ENCODE measurements at places on chromosomes 3 and 15.

DNA sequence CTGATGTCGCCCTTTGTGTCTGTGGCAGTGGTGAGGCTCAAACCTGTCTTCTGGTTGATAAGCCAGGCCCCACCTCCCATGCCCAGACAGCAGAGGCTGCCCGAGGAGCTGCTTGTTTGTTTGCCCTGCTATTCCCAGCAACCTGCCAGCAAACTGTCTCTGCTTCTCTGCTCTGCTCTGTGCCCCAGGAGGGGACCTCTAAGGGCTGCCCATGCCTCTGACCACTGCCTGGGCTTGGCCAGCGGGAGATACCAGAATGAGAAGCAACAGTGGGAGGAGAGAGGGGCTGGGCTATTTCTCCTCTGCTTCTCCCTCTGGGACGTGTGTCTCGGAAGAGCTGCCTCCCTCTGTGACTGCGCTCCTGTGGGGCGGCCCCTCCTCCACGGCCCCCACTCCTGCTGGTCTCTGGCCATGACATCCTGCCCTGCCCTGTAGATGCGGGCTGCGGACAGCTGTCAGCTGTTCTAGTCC lies 213.1 kb downstream of the RPLP1 start:
- DNase-seq, result no peak

GRCh38 chr3:67832817-67833216 lies 178.4 kb upstream of the SUCLG2 start:
- no peak for DNase-seq

- DNase-seq, result no peak
Measured at GRCh38 chr15:43531018-43531670, 13.7 kb downstream of the MAP1A start.

- DNase-seq, result no peak
Measured at GRCh38 chr3:792630-793029, 300.2 kb upstream of the CNTN6 start.

- DNase-seq, result no peak
Measured at GRCh38 chr3:72977060-72977808, 19.4 kb upstream of the PPP4R2 start.

GRCh38 chr3:33114622-33115023 lies 809 bp downstream of the CRTAP start:
- DNase-seq, result no peak

GRCh38 chr15:64122936-64123351 lies 27.2 kb downstream of the SNX1 start:
- DNase-seq, result no peak

GRCh38 chr3:43307226-43307625 lies 20.9 kb downstream of the SNRK start:
- no peak for DNase-seq

GRCh38 chr3:112958811-112959560 lies 15.9 kb downstream of the CD200R1 start:
- no peak for DNase-seq

GRCh38 chr15:78709263-78709882 lies 68.4 kb upstream of the CHRNB4 start:
- DNase-seq, result peak; percentile 20

- no peak for DNase-seq
Measured at GRCh38 chr3:62823461-62824050, 51.7 kb downstream of the CADPS start.

- DNase-seq, result peak; percentile 52
Measured at GRCh38 chr15:65824031-65824743, 32.1 kb upstream of the DENND4A start.

DNA sequence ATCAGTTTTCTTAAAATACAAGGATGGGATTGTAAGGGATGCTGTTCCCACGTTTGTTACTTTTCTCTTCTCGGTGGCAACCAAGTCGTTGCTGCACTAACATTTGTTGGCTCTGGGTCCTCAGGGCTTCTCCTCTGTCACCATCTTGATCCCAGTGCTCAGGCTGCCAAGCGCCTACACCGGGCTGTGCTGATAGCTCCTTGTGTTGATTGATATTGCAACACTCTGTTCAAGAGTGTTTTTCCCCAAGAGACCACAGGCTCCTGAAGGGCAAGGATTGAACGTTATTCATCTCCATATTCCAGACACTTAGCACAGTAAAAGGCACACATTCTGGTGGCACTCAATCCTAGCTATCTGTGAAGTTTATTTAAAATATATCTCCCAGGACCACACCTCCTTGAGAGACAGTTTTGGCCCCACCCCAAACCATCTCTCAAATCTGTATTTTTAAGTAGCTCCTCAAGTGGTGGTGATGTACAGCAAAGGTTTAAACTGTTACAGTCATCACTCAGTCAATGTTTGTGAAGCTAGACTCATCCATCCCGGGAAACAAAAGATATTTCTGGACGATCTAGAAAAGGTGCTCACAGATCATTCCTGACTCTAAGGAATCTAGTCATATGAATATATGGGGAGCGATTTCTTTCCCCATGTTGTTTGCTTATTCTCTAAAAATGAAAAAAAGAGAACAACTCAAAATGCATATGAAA lies 38.5 kb upstream of the FOXP1 start:
- no peak for DNase-seq

DNA sequence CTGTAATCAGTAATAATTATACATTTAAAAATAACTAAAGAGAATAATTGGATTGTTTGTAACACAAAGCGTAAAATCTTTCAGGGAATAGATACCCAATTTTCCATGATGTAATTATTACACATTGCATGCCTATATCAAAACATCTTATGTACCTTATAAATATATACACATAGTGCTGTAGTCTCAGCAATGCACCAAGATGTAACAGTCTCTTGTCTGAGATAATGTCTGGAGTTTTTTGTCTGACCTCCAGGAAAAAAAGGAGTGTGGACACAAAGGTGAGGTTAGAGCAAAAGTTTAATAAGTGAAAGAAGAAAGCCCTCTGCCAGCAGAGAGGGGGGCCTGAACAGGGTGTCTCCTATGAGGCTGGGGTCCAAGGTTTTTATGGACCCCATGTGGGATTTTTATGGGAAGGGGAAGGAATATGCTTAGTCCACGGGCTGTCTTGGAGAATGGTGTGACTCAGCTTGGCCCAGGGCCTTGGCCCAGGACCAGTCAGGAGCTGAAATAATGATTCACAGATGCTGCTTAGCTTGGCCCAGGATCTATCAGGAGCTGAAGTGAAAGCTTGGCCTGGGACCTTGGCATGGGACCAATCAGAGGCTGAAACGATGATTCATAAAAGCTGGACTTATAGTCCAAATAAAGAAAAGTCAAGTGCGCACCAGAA lies 545.0 kb downstream of the ZPLD1 start:
- DNase-seq, result peak; percentile 84

DNA sequence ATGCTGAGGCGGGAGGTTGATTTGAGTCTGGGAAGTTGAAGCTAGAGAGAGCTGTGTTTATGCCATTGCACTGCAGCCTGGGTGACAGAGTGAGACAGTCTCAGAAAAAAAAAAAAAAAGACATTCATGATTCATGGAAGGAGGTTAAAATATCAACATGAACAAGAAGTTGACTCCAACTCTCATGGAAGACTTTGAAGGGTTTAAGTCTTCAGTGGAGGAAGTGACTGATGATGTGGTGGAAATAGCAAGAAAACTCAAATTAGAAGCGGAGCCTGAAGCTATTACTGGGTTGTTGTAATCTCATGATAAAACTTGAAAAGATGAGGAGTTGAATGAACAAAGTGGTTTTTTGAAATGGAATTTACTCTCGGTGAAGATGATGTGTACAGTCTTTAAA lies 491.8 kb downstream of the SQOR start:
- peak; percentile 46 for DNase-seq

DNA sequence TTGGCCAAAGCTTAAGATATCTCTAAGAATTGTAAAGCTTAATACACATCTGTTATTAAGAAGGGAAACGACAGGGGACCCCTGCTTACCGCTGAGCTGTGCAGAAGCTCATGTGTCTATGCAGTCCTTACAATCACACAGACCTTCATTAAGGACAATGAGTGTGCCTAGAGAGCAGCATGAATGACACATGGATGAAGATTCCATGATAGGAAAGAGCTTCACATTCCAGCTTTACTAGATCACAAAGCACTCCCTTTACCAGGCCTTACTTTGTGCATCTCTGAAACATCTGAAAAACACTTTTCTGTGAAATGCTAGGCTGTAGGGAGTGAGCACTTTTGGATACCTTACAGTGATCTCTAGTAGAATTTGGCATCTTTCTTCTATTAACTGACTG lies 32.0 kb downstream of the RNF168 start:
- DNase-seq, result peak; percentile 41

DNA sequence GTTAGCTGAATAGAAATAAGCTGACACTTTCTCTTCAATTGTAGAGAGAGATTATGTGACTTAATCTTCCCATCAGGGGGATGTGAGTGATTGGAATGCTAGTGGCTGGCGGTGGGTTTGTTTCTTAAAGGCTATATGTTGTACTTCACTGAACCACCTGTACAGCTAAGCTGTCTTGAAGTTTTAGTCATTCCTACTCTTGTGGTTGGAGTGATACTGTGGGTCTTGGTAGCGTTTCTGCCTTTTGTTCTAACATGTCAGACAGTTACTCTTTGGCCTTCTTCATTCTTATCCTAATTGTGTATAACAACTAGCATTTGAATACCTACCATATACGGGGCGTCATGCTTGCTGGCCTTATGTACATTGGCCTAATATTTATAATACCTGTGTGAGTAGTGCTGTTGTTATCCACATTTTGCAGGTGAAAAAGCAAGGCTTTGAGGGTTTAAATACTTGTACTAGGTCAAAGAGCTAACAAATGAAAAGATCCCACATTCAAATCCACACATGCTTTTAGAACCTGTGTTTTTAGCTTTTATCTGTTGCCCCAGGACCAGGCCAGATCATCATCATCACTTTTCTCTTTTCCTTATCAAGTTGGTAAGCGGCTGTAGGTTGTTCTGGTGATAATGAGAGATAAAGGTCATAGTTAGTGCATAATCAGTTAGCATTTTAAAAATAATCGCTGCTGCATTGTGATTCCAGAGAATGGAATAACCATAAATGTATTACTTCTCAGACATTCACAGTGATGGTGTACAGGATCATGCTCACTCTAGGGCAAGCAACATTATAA lies 50.2 kb downstream of the AKAP13 start:
- no peak for DNase-seq

GRCh38 chr3:128486681-128487537 lies 6.1 kb downstream of the GATA2 start:
- peak; percentile 34 for DNase-seq

DNA sequence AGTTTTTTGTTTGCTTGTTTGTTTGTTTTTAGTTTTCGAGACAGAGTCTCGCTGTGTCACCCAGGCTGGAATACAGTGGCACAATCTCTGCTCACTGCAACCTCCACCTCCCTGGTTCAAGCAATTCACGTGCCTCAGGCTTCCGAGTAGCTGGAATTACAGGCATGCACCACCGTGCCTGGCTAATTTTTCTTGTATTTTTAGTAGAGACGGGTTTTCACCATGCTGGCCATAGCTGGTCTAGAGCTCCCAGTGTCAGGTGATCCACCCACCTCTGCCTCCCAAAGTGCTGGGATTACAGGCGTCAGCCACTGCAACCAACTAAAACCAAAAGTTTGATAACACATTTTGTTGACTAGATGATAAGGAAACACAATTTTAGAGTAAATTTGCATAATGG lies 372.7 kb downstream of the FGF12 start:
- DNase-seq, result no peak

GRCh38 chr3:43096761-43097160 lies 9.1 kb downstream of the POMGNT2 start:
- no peak for DNase-seq

DNA sequence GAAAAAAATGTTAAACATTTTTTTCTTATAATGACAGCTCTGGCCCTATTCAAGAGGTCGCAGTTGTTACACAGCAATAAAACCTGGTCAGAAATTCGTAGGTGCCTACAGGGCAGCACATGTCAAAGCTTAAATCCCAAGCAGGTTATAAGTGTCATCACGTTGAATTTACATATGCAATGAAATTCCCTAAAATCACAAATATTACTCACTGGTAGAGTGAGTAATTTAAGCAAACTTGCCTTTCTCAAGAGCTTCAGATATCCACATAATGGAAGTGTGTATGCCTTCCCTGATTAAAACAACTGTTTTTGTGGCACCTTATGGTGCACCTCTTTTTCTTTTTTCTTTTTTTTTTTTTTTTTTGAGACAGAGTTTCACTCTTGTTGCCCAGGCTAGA lies 90.7 kb upstream of the FNDC3B start:
- no peak for DNase-seq

GRCh38 chr15:90079619-90080457 lies 22.4 kb downstream of the IDH2 start:
- DNase-seq, result no peak

- DNase-seq, result no peak
Measured at GRCh38 chr3:196677353-196677752, 34.7 kb downstream of the CEP19 start.

DNA sequence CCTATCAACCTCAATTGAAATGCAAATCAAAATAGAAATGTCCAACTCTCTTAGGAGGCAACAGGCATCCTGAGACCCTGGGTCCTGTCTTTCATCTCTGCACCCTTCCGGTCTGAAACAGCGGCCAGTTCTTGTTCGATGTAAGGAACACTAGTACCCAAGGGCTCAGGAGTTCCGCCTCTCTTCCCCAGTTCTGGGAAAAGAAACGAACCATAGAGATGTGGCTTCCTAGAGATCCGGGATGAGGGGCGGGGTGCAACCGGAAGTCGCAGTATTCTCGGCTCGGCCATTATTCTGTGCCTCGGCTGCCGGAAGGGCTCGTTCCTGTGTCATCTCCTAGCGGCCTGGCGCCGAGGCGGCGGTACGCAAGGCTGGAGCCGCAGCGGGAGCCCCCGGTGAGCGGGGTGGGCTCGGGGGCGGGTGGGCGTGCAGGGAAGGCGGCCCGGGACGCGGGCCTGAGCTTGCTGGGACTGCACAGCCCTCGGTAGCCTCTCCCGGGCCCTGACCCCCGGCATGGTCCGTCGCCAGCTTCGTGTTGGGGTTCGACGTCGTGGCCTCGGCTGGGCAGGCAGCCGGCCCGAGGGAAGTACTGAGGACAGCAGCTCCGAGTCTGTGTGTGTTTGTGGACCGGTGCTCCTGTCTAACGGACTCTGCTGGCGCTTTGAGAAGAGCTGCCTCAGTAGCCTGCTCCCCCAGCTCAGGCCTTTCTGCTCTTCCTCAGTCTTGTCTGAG lies at the start of gene ZNF197:
ZNF197 (plus strand) TSS at position 288 of the 732 bp plus-strand sequence. CDS start 4,119 bp downstream, outside the sequence.
- peak; percentile 93 for DNase-seq

DNA sequence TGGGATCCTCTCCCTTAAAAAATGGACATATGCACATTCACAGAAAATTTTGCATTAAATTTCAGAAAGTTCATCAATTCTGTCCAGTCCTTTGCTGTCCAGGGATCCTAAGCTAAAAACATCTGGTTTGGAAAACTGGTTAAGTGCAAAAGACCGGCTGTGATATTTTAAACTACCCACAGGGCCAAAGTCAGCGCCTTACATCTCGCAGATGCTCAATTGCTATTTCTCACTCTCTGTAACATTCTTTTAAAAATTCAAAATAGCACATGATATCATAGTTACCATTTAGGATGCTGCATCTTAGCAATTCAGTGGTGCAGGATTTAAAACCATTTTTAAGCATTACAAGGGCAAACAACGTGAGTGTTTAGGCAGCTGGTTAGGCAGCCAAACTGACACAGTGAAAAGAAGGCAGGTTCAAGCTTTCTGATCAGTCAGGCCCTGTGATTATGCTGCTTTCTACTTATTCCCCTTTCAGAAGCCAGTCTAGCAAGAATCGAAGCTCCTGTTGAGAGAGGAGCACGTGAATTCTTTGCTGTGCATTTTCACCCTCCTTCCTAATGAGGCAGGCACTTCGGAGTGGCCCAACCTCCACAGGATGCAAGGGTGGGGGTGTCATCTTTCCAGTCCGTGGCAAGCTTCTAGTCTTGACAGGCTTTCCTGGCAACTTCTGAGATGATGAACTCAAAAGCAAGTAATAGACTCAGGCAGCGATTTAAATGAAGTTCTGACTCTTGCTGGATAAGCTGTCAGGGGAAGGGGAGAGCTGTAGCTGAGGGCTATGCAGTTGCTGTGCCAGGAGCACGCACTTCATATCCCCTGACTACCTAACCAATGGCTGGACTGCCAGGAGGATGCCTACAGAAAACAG lies 8.8 kb downstream of the PRICKLE2 start:
- peak; percentile 71 for DNase-seq
